ENCODE measurements at places on chromosomes 2 and 18.

DNA sequence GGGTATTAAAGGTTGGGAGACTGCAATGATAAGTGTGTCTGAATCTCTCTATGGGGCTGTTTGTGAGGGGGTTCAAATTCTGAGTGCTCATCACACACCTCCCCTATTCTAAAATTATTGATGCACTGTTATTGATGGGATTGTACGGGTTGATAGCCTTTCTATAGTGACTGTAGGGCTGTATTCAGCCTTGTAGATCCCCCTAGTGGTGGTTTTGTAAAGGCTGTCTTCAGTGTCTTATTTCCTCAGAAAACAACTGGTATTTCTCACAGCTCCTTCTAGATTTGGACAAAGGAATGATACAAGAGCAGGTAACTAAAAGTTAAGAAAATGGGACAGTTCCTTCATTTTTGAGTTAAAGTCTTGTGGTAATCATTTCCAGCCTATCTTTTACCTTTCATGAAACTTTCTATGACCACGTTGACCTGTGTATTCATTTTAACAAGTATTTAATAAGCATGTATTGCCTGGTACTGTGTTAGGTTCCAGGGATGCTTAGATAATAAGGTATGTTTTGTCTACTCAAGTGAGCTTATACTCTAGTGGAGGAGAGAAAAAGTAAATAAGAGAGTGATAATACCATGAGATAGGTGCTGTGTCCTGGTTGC lies 21.2 kb downstream of the SMAD4 start:
- DNase-seq = no peak

- DNase-seq = no peak
Measured at GRCh38 chr18:56831988-56832387, 180.8 kb downstream of the WDR7 start.

DNA sequence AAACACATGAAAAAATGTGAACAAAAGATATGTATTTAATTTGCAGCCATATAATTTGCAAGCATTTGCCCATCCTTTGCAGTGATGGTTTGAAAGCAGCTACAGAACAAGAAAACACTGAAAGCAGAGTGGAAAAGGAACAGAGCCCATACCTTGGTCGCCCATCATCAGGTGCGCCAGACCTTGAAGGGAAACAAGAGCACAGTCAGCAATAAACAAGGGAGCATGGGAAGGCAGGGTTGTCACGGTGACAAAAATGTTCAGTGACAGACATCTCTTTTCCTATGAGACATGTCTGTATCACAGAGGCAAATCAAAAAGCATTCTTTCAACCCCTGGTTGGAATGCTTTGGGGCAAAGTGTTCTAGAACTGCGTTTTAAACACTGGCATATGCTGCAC lies 109.4 kb downstream of the NRXN1 start:
- no peak for DNase-seq

DNA sequence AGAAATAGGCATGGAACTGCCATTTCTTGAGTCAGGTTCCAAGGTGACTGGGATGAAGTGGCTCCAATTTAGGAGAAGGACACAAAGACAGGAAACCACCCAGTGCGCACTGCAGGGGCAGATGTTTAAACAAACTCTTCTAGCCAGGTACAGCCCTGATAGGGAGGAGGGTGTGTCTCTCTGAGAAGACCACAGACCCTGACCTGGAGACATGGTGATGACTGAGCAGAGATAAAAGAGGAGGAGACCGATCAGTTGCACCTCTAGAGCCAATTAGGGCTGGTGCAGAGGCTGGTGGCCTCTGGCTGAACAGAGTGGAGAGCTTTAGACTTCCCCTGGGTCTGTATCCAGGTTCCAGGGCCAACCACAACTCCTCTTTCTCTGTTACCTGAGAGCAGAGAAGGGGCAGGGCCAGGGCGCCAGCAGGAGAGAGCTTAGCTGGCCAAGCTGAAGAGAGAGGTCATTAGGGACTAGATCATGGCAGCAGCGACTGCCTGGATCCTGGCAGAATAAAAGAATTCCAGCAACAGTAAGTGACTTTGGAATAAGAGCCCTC lies 5.4 kb upstream of the SPOPL start:
- no peak for DNase-seq

DNA sequence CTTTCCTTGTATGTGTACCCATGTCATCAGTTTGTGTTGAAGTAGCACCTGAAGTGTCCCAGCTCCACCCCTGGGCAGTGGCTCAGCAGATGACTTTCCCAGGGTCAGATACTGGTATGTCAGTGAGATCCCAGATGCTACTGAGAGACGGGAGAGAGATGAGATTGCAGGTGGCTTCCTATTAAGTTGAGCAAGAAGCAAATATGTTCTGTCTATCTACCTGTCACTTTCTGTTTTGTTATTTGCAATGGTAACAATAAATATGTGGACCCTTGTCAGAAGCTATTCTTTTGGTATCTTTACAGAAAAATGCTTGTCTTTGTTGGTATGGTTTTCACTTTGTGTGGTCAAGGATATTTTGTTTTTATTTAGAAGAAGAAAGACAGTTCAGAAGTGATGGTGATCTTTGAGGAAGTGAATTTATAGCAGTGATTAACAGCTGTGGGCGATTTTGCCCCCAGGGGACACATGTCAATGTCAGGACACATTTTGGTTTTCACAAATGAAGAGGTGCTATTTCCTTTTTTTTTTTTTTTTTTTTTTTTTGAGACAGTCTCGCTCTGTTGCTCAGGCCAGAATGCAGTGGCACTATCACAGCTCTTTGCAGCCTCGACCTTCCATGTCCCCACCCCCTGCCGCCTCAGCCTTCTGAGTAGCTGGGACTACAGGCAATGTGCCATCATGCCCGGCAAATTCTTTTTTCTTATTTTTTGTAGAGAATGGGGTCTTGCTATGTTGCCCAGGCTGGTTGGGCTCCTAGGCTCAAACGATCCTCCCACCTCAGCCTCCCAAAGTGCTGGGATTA lies 21.4 kb downstream of the MGAT5 start:
- no peak for DNase-seq

DNA sequence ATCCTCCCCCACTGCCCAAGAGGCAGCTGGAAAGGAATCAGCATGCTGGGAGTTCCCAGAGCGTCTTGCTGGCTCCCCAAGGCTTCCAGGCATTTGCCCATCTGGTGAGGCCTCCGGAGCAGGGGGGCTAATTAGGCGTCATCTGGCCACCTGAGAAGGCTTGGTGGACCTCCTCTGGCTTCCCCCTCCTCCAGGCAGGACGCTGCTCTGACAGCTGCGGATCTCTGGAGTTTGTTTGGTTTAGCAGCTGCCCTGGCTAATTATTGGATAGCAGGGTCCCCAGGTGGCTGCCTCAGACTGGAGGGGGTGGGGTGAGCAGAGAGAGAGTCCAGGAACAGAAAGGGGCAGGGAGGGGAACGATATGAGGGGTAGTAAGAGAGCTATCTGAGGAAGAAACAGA lies 425.2 kb upstream of the MEX3C start:
- DNase-seq = no peak

DNA sequence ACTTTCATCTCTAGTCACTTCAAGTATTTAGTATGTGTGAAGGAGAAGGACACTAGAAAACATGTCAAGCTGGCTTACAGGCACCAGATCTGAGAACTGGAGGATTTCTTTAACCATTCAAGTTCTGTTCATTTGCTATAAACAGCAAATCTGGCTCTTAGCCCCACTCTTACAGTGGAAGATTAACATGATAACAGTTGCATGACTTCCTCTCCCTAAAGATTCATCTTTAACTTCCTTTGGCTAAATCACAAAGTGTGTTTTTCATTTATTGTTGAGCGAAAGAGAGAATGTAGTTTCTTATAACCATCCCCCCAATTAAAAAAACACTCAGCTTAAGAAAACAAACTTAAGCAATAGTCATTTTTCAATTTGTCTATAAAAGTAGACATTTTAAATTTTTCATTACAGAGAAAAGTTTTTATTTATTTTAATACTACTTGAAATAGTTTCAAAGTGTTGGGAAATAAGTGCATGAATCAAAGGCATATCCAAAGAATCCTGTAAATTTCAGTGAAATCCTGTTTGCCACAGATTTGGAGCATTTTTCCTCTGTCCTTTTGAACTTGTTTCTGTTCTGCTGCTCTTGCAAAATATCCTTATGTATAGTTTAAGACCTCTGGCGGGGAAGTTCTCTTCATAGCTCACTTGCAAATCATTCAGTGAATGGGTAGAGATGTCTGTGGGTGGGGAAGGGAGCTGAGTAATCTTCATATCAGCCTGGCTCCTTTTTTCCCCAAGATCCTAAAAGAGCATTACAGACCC lies 241.0 kb upstream of the RBBP8 start:
- DNase-seq = peak; percentile 25

Measured in AG08396 (cell line).